ENCODE measurements at places on chromosomes 3 and 15. TPM values are rescaled to one million over a fixed set of nuclear protein-coding genes. Genes with fewer than 3 reads are reported as not detected.

The MLF1 gene
- 23.2 TPM for total RNA-seq

The HCLS1 gene
- 0.13 TPM for total RNA-seq

The AADACL2 gene
- not detected for total RNA-seq

The TATDN2 gene
- total RNA-seq = 41.5 TPM

The STRIT1 gene
- total RNA-seq = not detected

The TOP2B gene
- total RNA-seq = 61.8 TPM

The CCDC9B gene
- 18.3 TPM for total RNA-seq

The KLF15 gene
- 0.06 TPM for total RNA-seq

The SPTBN5 gene
- total RNA-seq = 0.25 TPM

The TIMP4 gene
- total RNA-seq = 14.6 TPM

The C3orf85 gene
- not detected for total RNA-seq

The MAPKAPK3 gene
- total RNA-seq = 23.5 TPM

The SPINT1 gene
- 0.85 TPM for total RNA-seq

The CXCR6 gene
- total RNA-seq = not detected

The RLBP1 gene
- not detected for total RNA-seq

The TXNRD3 gene
- total RNA-seq = 7.9 TPM

The RSRC1 gene
- total RNA-seq = 30.2 TPM

The UROC1 gene
- total RNA-seq = not detected

The RPP25 gene
- 27.3 TPM for total RNA-seq

The SLC22A13 gene
- total RNA-seq = not detected

The QRICH1 gene
- 42.2 TPM for total RNA-seq

The GPR160 gene
- total RNA-seq = 1.0 TPM

The DNASE1L3 gene
- 0.11 TPM for total RNA-seq

The SPATA16 gene
- not detected for total RNA-seq

The GOLGA8R gene
- 0.29 TPM for total RNA-seq

The VEPH1 gene
- 0.07 TPM for total RNA-seq
